ENCODE measurements at places on chromosomes 4 and X.

DNA sequence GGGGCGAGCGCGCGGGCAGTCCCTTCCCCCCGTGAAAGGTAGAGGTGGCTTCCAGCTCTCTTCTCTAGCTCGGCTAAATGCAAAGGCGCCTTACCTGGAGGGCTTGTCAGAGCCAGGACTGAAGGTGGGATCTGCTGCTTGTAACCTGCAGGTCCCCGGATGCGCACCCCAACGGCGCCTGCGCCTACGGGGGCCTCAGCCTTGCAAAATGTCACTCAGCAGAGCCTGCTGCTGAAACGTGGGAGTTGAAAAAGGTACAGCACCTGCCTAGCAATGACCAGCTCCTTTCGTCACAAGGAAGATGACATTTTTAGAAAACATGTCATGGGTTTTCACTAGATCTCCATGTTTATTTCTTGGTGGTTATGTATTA lies 583 bp downstream of the ABHD18 start:
- DNase-seq = no peak

DNA sequence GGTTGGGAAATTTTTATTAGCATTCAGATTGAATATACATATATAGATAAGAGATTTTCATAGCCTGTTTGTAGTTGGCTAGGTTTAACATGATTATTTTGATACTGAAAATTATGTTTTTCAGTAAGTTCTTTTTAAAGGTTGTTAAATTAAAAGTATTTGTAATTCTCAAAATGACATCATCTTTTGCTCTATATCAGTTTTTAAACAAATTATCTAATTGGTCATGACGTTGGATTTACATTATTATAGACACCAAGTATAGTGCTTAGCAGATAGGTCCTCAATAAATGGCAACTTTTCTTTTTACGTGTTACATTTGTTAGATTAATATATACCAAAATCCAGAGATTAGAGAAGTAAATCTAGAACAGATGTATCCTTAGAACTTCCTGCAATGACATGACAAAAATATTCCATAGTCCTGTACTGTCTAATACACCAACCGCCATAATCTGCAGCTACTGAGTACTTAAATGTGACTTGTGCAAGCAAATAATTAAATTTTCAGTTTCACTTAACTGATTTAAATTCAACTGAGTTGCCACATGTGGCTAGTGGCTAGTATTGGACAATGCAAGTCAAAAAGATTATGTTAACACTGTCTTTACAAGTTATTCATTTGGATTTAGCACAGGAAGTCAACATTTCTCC lies 1613.1 kb upstream of the TENM3 start:
- DNase-seq = no peak

GRCh38 chrX:100768679-100769338 lies 36.9 kb upstream of the SYTL4 start:
- peak; percentile 38 for DNase-seq

DNA sequence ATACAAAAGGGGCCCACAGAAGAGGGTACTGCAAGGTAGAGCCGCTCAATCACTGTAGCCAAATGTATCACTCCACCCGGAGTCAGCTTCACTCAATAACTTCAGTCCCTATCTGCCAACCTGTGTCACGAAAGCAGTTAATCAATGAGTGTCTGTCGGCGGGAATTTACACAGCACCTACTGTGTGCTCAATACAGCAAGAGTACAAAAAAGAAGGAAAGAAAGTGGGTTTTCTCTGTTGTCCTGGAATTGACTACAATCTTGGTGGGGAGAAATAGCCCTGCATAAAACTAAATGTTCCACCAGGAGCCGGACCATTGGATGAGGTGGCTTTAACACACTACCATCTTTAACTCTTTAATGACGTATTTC lies 780 bp upstream of the NKRF start:
- DNase-seq = no peak

DNA sequence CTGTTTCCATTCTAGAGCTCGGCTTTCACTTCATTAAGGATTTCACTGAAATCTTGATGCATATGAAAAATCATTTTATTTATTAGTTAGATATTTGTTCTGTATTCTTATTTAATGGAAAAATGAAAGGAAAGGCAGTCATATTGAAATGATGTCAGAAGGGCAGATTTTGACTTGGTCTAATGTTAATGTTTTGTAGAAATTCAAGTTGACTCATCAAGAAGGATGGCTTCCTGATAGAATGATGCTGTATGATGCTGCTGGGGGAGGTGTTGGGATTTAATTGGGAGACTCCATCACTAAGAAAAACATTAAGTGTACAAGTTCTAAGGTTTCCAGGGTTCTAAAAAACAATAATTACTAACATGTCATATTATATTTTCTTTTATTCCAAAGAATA lies 204.8 kb downstream of the PDGFC start:
- no peak for DNase-seq

DNA sequence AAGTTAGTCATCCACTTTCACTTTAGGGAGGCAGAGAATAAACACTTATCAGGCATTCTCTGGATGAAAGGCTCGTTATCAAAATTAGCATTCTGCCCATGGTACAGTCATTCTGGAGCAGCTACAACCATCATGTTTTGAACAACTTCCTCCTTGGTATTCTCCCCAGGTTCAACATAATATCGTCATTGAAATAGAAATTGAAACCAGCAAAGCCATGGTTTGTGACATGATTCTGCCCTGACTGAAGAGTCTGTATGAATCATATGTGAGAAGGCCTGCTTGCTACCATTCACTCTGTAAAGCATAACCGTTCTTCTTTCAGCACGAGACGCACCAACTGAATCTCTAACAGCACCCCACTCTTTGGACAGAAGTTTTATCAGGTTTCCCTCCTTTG lies 127.5 kb upstream of the RADX start:
- no peak for DNase-seq

- DNase-seq = no peak
Measured at GRCh38 chrX:9166584-9166944, 132.6 kb upstream of the FAM9B start.

- DNase-seq = no peak
Measured at GRCh38 chr4:159944477-159944876, 841.6 kb downstream of the RAPGEF2 start.

- DNase-seq = no peak
Measured at GRCh38 chrX:83966347-83966746, 105.4 kb downstream of the CYLC1 start.

DNA sequence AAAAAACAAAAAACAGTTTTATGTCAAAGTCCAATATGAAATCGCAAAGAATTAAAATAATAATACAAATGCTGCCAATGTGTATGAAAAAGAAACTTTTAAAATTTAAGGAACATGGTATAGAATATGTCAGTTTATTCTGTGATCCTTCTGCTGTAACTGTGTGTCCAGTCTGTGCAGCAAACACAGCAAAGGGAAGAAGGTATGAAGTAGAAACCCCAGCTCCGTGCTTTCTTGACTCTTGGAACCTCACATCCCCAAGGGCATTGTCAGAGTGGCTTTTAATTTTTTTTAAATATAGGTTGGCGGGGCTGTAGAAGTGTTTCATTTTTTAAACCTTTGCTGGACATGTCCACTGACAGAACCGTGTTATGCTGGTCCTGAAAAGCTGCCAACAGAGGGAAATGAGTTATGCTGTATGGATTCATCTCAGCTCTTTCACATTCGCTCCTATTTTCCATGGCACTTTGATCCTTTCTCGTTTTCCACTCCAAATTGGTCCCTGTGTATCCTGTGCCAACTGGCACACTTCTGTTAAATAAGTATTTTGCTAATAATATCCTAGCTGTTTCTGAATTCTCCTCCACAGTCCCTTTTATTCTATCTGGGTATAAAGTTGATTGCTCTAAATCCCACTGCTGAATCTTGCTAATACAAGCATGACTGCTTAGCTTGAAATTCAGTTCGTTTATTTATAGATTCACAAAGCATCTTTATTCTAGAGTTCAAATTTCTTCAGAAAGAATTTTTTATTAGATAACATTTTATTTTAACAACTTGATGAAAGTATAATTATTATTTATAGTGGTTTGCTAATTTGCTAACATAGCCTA lies 127.0 kb upstream of the DDIT4L start:
- no peak for DNase-seq

- no peak for DNase-seq
Measured at GRCh38 chr4:22398671-22399070, 117.2 kb downstream of the ADGRA3 start.

- no peak for DNase-seq
Measured at GRCh38 chr4:60344908-60345307, 855.2 kb upstream of the ADGRL3 start.

GRCh38 chr4:153143527-153144348 lies 60.5 kb upstream of the TRIM2 start:
- peak; percentile 36 for DNase-seq

DNA sequence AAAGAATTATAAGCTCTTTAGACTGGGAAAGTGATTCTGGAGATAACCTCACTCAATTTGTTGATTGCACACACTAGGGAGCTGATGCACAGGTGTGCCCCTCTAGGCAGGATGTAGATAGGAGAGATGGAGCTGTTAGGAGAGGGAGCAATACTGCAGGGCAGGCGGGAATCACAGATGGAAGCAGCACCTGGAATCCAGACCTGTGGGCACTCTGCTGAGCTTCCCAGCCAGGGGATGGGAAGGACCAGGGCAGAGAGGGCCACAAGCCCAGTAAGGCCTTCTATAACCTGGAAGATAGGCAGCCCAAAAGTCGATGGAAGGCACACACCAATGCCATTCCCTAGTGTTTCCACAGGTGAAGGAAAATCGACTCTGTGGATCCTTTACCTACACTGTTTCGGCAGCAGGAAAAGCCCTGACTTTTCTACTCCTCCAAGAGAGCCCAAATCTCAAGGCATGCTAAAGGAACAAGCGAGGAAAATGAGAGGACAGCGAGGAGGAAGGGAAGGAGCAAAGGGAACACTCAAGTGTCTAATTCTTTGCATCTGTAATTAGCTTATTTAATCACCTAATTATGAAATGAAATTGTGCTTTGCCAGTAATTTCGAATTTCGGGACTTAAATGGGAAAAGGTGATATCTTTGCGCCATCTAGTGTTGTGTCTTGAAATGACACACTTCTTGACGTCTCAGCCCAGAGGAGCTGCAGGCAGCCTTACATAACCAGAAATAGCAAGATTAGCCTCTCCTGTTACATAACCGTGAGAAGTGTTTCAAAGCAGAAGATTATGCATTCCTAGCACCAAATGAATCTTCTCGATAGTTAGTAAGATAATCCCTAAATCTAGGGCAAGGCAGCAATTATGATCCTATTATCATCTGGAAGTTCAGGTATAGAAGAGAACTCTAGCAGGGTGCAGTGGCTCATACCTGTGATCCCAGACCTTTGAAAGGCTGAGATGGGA lies 31.0 kb upstream of the TLR3 start:
- DNase-seq = peak; percentile 31

Measured in NCI-H226 (cell line).